LNCaP clone FGC (cell line): ENCODE measurements at places on chromosomes 1 and 21.

GRCh38 chr21:38119793-38120192, 137.0 kb upstream of the KCNJ15 start:
- DNase-seq, result no peak

DNA sequence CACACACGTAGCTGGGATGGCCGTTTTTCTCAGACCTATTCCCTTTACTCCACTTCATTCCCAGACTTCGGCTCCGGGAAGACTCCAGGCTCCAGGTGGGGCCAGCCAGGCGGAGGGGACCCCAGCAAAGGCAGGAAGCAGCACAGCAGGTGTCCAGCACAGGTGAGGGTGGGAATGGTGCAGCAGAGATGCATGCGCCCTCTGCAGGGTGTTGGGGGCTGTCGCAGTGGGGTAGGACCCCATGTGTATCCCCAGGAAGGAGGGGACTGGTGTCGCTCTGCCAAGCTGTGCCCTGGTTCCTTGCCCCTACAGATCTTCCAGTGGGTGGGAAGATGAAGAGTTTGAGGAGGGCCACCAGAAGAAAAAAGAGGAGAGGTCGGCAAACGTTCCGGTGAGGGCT, 5.3 kb downstream of the TTC24 start:
- DNase-seq, result no peak

DNA sequence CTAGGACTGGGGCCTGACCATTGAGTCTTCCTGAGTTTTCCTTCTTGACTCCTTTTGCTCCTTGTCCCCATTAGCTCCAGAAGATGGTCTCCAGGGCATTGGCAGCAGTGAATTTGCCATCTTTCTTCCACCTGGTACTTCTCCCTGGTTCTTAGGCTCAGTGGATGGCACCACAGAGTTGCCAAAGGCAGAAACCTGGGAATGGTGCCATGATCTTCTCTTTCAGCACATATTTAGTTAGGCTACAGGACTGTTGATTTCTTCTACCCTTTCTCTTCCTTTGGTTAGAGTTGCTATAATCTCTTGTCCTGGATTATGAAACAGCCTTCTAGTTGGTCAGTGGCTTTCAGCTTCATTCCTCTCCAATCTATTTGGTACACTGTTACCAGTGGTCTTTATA, 6.2 kb downstream of the ZBTB40 start:
- DNase-seq, result no peak

DNA sequence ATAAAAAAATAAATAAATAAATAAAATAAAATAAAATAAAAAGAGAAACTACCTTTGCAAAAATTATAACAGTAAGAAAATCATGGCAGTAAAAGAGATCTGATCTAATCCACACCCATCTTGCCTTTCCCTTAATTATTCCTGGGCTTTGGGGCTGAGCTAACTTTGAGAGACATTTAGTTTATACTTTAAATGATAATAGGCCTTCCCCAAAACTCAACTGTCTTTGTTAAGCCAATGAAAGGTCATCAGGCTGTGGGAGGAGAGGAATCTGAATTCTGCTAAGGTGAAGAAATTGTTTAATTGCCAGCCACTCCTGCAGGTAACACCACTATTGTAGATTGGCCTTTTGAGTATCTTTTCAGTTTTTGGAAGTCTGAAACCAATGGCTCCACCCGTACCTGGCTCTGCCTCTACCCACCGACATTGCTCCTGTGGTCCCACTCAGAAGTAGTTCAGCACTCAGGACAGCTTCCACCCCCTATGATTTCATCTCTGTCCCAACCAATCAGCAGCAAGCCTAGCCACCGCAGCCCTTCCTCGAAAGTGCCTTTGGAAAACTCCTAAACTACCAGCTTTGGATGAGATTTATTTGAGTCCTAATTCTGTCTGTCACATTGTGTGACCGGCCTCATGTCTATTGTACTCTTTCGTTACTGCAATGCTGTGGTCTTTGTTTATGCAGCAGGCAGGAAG, 23.0 kb upstream of the PNRC2 start:
- DNase-seq, result no peak

GRCh38 chr1:9753121-9753531, 70.6 kb downstream of the CLSTN1 start:
- no peak for DNase-seq

DNA sequence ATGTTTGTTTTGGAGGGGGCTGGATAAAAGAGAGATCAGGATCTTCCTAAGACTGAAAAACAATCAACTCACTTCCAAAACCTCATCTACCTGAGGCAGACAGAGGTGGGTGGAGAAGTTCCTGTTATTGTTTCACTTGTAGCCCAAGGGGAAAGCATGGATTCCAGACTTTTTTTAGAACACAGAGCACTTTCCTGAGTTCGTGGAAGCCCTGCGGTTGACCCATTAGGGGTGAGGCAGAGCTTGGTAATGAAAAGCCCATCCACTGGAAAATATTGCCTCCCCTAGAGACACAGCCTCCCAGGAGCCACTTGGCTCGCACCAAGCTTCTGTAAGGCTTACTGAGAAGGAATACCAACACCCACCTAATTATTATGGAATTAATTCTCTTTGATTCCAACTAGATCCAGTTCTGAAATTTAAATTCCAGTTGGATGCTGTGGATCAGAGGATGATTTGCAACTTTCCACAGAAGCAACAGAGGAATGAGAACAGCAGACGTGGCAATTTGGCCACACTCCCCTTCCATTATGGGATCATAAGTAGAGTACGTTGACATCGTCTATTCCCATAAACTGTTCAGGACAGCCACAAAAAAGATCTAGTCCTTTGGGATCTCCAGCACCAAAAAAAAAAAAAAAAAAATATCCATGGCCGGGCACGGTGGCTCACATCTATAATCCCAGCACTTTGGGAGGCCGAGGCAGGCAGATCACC, 4.1 kb upstream of the PEF1 start:
- DNase-seq, result no peak

DNA sequence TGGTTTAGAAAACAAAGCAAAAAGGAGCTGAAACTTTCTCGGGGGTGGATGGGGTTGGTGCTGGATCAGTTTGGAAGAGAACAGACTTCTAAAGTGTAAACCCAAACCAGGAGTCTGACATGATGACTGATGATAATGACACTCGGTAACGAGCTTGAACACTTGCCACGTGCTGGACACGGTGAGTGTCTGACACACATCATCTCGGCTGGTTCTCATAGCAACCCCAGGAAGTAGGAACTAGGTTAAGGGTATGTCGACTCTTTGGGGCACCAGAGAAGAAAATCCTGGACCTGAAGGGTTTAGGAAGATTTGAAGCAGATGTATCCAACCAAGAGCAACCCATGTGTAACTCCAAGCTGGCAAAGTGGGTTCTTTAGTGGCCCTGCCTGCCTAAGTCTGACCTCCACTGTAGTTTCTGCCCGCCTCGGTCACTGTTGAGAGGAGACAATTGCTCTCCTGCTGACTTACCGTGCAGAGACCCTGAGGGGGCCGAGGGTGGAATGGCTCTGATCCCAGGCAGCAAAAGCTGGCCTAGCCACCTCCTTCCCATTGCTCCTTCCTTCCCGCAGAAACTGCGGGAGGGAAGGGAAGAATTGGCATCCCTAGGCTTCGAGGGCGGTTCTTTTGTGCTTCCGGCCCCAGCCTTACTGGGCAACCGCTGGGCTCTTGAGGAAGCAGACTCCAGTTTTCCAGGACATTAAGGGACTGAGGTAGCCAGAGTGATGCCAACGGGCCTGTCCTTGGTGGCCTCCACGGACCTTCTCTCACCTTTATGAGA, 156.0 kb downstream of the TOMM20 start:
- DNase-seq, result no peak

DNA sequence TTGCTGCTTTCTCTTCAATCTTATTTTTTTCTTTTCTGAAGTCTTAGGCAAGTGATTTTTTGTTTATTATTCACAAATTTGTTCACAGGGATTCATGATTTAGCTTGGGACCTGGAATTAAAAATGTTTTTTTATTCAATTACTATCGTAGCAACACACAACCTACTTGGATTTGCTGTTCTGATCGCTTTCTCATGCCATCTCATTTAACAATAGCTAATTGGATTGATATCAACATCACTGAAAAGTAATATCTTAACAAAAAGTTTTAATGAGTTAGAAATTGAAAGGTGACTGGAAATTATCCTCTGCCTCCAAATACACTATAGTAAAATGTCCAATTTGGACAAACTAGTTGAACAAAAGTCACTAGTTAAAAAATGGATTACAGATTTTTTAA, 32.4 kb downstream of the MAP3K21 start:
- no peak for DNase-seq

- no peak for DNase-seq
Measured at GRCh38 chr1:212678456-212679410, 20.9 kb downstream of the BATF3 start.
